Activated effector memory CD4-positive, alpha-beta T cell treated with anti-CD3 and anti-CD28 coated beads, Interleukin-2, amount 50 U/mL, for 16 hours (primary cell): ENCODE measurements at places on chromosomes 5 and 9.

DNA sequence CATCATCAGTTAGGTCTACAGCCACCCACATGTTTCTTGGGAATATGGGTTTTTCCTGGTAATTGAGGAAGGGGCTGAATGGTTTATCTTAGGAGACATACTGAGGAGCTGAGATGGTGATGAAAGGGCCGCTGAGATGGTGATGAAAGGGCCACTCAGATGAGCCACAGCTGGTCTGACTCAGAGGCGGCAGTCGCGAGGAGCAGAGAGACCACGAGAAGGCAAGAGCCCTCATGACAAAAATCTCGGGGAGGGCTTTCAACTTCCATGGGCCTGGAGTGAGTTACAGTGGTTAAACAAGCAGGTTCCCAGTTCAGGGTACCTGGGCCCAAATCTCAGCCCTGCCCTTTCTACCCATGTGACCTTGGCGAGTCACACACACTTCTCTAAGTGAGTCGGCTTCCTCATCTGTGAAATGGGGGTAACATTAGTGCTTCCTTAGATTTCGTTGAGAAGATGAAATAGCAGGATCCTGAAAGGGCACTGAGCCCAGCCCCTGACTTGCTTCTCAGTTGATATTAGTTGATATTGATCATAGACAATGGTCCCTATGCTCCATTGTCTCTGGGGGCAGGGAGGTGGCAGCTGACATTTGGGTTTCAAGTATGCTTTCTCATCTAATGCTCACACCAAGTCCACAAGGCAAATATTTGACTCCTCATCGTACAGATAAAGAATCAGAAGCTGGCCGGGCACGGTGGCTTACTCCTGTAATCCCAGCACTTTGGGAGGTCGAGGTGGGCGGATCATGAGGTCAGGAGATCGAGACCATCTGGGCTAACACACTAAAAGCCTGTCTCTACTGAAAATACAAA, 169.5 kb downstream of the RGS3 start:
- peak; percentile 47 for DNase-seq

- no peak for DNase-seq
Observed at GRCh38 chr5:14109041-14109747, 33.9 kb upstream of the TRIO start.

- no peak for DNase-seq
Observed at GRCh38 chr9:7790022-7790818, 9.4 kb downstream of the DMAC1 start.

DNA sequence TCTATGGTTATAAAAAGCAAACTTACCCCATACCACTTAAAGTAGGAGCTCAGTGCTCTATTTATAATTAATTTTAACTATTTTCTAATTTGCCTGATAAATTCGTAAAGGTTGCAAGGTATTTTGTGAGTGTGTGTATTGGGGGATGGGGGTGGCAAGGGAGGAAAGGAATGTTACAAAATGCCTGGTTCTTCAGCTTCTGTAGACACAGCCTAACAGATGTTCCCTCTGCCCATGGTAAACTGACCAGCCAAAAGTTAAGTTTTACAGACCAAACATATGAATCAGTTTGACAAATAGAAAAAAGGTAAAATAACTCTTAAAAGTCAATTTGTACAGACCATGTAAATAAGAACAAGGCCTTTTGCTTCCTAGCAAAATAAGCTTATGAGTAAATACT, 232.6 kb downstream of the KIAA0825 start:
- no peak for DNase-seq

DNA sequence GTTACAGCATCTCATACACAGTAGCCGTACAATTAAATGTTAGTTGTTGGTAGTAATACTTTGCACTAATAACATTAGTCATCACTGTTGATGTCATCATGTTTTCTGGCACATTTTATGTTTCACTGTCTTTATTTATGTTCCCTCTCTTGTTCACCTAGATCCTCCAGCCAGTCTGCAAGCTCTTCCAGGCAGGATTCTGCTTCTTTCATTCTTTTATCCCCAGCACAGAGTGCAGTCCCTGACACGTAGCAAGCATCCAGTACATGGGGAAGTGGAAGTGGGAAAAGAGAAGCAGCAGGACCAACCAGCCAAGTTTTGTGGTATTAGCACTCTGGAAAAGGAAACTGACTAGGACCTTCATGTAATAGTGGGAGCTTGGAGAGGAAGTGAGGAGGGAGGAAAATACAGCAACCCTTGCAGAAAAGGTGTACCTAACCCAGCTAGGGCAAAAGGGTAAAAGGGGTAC, 89.7 kb upstream of the SLC44A1 start:
- no peak for DNase-seq

GRCh38 chr5:59640411-59640810, 253.1 kb downstream of the PDE4D start:
- DNase-seq, result no peak

- no peak for DNase-seq
Observed at GRCh38 chr5:34675857-34676256, 19.7 kb downstream of the RAI14 start.

DNA sequence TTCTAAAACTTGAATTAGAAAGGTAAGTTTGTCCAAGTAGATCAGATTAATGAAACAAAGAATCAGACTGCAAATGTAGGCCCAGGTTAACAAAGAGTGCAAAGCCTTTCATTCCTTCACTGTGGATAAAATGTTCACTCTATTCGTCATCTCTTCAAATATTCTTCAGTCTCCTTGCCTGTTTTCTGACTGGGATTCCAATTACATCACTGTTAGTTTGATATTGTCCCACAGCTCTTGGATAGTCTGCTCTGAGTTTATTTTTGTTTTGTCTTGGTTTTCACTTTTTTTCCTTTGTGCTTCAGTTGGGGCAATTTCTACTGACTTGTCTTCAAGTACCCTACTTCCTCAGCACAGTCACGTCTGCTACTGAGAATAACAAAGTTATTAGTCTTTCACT, 38.5 kb upstream of the GZMA start:
- no peak for DNase-seq

DNA sequence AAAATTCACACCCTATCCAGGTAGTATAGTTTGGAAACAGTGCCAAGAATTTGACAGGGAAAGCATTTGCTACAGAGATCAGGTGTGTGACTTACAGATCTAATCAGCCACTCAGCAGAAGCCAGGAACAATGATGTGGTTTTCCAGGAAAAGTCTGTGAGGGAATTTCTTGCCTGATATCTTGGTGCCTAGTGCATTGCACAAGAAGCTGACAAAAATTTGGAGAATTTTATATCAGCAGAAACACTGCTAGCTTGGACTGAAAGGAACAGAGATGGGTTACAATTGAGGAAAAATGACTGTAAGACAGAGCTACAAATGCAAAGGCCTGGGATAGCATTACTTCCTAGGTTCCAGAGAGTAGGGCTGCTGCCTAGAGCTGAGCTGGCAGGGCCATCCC, 658.1 kb upstream of the CHD1 start:
- DNase-seq, result no peak

DNA sequence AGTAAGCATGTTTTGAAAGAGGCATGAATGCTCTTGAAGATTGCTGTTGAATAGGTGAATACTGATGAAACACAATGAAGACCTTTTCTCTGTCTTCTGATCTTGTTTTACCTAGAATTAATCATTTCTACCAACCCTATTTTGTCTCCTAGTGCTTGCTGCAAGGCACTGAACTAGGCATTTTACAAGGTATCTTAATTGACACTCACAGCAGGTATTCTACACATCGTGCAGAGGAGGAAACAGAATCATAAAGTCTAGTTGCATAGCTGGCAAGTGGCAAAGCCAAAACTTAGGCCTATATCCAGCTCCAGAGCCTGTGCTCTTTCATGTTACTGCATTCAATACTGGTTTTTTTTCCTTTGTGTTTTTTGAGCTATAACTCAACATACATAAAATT, 50.7 kb downstream of the CTNNA1 start:
- DNase-seq, result no peak
